NCI-H526 (cell line): ENCODE measurements at places on chromosomes 1 and 21.

DNA sequence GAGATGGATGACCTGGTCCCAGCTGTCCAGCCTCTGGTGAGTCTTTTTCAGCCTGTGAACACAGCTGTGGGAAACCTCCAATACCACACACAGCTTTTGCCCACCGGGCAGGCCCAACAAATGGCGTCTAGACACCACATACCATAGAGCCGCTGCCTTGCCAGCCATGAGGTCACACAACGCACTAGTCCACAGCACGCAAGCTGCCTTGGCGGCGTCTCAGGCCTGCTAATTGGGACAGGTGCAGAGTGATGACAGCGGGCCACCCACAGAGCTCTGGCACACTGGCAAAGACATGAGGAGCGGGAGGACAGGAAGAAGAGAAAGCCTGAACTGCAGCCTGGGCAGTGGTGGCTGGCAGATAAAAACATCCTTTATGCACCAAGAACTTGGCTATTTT is 125.5 kb downstream of the ADAMTS1 start:
- DNase-seq: no peak

DNA sequence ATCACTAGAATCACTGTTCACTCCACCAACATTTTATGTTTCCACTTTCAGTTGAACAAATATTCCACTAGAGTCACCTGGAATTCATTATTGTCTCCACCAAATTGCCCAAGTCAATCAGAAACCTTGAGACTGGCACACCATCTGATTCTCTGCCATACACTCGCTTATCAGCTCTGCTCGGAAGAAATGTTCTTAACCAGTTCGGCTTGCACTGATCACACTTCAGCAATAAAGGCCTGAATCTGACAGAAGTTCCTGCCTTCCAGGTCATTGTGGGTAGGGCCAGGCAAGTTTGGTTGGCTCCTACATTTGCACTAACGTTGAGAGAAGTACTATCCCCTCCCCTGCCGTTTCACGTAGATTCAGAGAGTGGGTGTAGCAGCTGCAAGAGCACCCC is 10.0 kb downstream of the TPM3 start:
- DNase-seq: no peak

DNA sequence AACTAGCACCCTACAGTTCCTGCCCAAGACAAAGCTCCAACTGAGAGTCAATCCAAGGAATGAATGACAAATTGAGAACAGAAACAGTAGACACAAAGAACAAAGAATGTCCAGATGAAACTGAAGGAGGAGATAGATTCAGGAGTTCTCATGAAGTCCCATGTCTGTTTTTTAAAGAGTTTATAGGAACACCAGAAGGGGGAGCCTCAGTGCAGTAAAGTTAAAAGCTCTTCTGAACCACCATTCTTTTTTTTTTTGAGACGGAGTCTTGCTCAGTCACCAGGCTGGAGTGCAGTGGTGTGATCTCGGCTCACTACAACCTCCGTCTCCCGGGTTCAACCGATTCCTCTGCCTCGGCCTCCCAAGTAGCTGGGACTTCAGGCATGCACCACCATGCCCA is 323.6 kb downstream of the MRPL39 start:
- DNase-seq: peak; percentile 3

DNA sequence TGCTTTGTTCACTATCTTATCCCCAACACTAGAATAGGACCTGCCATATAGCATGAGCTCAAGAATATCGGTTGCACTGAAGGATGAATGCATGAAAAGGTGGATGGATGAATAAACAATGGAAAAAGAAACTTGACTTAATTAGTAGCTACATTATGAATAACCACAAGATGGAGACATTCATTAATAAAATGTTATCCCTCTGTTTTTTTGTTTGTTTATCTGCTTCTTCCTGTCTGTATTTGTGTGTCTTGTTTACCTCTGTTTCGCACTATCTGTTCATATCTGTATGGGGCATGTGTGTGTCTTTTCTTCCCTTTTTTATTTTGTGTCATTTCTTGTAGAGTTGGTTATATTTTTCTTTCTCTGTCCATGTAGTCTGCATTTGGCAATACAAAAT is 1.1 kb upstream of the OR14I1 start:
- no peak for DNase-seq

- no peak for DNase-seq
Measured at GRCh38 chr21:31475223-31475622, 131.2 kb upstream of the TIAM1 start.

DNA sequence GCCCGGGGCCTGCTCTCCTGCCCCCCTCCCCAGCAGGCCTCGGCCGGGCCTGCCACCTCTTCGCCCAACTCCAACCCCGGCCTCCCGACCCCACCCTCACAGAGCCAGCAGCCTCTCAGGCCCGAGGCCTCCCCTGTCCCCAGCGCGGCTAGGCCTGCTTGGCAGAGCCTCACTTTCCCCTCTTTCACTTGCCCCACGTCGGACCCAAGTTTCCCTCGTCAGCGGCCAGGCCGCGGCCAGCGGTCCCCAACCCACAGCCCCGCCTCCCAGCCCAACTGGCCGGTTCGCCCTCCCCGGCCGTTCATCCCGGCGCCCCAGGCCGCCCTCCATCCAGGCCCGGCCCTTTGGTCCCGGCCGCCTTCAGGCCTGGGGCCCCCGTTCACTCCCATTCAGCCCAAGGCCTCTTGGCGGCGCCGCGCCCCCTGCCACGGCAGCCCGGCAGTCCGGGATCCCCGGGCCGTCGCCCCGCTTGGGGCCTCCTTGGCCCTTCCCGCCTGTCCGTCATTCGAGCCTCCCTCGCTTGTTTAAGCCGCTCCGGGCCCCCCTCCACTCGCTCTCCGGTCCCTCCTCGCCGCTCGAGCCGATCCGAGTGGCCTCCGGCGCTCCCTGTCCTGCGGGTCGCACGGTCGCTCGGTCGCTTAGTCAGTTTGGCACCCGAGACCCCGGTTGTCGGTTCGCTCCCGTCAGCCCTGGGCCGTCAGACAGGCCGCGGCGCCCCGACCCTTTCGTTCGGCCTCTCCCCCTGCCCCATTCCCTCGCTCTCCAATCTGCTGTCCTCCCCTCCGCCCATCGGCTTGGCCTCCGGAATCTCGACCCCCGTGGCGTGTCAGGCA is 1.4 kb downstream of the LRRC41 start:
- peak; percentile 59 for DNase-seq

DNA sequence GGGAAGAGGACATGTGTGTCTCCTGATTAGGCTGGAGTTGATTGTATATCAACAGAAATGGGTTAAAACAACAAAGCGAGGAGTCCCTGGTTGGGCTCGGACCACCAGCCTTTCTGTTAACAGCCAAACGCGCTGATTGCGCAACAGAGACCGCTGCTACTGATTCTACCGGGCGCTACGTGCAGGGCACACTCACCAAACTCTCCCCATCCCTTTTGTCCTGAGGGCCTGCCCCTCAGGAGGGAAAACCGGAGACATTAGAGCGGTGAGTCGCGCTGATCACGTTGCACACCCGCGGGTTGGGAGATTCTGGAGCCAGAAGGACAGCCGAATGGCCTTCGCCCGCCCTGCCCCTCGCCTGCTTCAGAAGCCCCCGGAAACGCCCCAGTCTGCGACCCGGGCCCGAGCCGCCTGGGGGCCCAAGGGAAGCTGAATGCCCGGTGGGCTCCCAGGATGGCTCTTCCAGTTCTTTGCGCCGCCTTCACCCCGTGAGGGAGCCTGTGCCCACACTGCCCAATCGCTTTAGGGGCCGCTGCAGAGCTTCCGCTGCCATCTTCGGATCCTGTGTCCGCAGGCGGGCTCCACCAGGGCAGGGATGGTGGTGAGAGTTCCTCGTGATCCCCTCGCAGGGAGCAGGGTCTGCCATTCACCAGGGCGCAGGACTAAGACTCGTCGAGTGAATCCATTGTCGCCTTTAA is 165.4 kb upstream of the NBPF11 start:
- DNase-seq: no peak

DNA sequence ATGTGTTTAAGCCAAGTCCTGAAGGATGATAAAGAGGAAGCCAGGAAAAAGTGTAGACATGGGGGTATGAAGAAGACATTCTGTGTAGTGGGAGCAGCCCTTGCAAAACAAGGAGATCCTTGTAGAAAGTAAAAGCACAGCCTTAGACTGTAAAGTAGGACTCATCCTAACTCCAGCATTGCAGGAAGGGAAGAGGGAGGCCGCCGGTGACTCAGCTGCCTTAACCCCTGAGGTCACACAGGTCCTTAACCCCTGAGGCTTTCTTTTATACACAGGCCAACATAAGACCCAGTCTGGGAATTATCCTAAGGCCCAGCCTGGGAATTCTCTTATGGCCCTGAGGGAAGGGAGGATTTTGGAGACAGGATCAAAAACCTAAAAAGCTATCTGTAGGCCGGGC is 18.0 kb downstream of the PGM1 start:
- no peak for DNase-seq

GRCh38 chr1:175319912-175320230 is 127.3 kb upstream of the KIAA0040 start:
- DNase-seq: no peak

DNA sequence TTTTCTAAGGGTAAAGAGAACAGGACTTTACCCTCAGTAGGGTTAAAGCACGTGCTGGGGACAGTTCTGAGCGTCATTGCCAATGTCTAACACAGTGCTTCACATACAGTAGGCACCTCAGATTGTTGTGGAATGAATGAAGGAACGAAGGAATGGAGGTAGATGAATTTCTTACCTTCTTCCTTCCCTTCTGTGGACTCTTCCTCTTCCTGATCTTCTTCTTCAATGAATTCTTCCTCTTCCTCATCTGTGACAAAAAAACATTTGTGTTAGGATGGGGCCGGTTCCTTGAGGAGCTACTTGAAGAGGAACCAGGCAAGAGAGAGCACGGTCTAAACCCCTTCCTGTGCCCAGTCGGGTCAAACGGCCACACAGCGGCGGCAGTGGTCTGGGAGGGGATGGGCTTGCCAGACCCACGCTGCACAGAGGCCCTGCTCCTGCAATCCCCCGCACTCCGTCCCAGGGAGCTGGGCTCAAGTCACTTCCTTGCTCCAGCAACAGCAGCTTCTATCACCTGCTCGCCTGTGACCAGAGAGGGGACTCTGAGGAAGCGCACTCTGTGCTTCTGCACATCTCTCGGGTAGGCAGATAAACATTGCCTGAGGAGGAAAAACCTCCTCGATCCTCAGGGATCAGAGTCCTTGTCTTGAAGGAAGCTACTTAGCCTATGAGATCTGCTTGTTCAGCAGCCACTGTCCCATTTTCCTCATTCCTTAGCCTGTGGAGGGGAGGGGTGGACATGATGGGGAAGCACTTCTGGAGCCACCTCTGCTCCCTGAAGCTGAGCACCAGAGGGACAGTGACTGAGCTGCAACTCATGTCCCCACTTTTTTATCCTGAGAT is 8.0 kb upstream of the SLC30A2 start:
- no peak for DNase-seq

DNA sequence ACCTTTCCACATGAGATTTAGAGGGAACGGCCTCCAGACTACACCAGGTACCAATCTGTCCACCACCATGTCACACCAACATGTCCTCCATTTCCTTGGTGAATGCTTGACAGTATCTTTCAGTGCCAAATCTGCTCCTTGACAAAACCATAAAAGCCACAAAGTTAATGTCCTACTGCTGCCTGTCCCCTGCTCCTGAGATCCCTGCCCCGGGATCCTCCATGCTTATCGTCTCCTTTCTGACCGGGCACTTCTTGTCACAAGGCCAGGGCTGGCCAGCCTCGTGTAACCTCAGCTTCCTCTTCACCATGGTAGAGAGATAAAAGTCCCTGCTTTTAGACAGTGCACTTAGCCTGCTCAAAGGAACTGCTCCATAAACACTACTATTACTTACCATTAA is 136.2 kb downstream of the NAV1 start:
- no peak for DNase-seq

DNA sequence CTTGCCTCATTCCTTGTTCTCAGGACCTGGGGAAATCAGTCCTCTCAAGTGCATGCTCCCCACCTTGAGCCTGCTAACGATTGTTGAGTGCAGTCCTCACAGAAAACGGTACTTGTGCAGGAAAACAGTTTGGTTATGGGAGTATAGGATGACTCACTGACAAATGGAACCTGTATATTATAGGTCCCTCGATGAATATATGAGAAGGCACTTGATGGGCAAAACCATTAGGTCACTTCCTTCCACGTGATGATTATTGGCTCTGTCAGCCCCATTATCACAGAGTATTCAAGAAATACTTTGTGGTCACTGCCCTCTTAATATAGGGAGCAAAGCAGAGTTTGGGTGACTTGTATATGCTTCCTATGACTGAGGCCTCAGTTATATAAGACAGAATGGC is 6.2 kb downstream of the CCDC17 start:
- no peak for DNase-seq

GRCh38 chr21:43933199-43933598 is 68.2 kb downstream of the AGPAT3 start:
- no peak for DNase-seq

- DNase-seq: no peak
Measured at GRCh38 chr1:47298025-47298699, 15.8 kb downstream of the STIL start.

DNA sequence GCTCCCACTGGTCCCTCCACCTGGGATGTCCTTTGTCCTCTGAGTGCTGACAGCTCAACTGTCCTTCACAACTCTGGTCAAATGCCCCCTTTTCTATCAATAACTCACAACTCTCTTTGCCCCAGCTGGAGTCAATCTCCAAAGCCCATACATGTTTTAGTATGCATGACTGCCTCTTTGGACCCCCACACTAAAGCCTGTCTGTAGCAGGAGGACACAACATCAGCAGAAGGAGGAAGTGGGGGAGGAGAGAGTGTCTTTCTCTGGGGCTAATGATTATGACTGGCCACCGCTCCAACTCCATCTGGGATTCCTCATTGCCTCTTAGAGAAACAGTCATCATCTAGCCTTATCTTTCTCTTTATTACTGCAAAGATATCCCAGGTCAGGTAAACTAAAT is 186.6 kb upstream of the FGGY start:
- DNase-seq: no peak

- DNase-seq: no peak
Measured at GRCh38 chr21:44524414-44525371, 15.3 kb downstream of the KRTAP10-1 start.

GRCh38 chr1:38455829-38456530 is 403.6 kb downstream of the RRAGC start:
- no peak for DNase-seq

GRCh38 chr1:245448975-245449431 is 294.2 kb downstream of the KIF26B start:
- no peak for DNase-seq

DNA sequence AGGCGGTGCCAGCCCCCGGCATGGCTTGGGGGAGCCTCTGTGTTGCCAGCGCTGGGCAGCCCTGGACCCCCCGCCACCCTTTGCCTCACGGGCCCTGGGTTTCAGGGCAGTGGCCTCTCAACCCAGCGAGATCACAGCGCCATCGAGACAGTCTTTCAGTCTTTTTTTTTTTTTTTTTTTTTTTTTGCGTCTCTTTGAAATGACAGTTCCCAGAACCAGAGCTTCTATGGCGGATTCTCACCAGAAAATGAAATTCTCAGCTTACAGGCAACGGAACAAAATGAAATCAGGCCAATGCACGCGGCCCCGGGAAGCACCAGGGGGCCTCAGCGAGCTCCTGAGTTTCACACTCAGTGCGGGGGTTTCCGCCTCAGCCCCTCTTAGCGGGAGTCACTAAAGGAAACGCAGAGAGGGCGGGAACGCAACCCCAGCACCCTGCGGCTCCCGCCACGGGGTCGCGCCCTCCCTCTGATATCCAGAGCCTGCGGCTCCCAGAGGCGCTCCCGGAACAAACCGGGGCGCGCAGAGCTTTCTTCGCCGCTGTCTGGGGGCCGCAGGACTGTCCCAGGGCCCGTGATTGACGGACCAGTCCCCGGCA is 8.0 kb upstream of the COL6A1 start:
- DNase-seq: peak; percentile 74

- DNase-seq: no peak
Measured at GRCh38 chr1:3155056-3155925, 86.3 kb downstream of the PRDM16 start.
